ENCODE measurements at places on chromosomes 5 and 9.

GRCh38 chr5:89457411-89458331, 574.7 kb upstream of the MEF2C start:
- no peak for DNase-seq

- DNase-seq, result no peak
Measured at GRCh38 chr5:85921590-85921989, 696.2 kb upstream of the COX7C start.

DNA sequence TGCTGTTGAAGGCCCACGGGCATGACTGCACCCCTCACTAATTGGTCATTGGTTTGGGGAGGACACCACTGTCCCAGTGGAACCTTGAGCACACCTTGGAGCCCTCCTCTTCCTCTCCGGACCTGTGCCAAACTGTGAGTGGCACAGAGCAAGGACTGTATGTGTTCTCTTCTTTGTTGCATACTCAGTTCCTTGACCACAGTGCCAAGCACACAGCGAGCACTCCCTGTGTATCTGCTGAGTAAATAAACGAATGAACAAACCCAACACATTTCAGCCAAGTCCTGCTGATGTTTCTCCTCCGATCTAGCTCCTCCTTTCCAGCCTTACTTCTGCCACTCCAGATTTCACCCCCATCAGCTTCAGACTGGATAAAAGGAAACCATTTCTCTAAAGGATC, 2.7 kb upstream of the TRIM52 start:
- no peak for DNase-seq

- no peak for DNase-seq
Measured at GRCh38 chr9:38000735-38001134, 68.3 kb downstream of the SHB start.

DNA sequence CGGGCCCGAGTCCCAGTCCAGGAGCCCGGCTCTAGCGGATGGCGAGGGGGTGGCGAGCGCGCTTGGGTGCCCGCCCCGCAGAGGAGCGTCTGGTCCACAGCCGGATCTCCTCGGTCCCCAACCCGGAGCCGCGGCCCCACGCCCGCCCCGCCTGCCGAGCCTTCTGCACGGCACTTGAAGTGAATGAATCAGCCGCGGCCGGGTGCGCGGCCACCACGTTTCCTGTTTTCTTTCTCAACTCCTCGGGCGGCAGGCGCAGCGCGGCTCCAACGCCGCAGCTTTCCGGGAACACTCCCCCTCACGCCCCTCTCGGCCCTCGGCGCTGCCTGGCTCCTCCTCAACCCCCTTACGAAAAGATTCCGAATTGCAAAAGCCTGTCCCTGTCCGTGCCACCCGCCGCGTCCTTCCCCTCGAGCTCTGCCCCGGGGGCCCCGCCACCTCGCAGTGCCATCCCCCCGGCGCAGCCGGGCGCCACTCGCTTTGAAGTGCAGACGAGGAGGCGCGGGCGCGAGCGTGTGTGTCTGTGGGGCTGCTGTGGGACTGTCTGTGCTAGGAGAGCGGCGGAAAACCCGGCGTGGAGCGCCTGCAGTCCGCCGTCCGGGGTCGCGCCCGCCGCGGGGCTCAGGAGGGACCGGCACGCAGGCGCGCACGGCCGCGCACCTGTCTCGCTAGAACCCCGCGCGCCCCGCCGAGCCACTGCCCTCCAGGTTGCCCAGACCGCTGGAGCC, 456.6 kb downstream of the RAB3C start:
- peak; percentile 15 for DNase-seq

- no peak for DNase-seq
Measured at GRCh38 chr5:17882760-17883488, 248.7 kb downstream of the TAF11L14 start.

DNA sequence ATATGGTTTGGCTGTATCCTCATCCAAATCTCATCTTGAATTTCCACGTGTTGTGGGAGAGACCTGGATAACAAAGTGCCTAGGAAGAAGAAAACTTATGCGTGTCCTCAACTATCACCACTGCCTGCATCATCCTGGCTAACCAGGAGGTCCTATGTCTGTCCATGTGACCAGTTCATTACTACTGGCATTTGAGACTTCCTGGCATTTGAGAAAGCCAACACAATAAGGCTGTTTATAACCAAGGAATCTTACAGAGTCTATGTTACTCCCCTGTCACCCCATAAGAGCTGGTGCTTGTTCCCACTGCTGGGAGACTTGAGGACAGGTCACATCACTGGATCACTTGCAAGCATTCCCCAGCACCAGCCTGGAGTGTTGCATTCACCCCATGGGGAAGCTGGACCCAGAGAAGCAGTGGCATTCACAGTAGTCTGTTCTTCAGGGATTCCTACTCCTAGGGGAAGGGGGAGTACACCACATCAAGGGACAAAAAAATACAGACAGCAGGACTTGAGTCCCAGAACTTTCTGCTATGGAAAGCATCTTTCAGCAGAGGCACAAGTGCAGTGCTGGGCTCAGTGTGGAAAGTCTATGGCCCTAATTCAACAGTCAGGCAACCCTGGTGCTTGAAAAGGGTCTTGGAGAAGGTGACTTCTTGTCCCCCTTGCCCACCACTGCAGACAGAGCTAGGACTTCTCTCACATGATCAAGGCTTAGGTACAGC, 717.1 kb downstream of the SEMA5A start:
- no peak for DNase-seq

DNA sequence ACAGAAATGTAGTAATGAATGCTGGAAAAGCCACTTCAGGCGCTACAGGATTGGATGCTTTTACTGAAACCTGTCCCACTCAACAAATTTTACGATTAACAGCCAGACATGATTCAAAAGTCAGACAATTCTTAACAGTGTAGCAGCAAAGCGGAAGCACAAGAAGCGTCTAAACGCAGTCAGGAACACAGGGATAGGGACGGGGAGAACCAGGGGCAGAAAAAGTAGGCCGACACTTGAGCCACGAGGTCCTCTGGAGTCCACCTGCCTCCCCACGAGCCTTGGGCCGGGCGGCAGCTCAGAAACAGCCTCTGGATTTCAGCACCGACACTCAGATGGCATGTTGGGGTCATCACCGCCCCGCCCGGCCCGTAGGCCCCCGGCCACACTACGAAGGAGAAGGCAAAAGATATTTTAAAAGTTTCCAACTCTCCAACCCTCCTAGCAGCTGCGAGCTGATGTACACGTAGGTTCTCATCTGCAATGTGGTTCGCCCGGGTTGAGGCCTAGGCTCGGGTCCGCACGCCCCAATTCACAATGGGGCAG, 615 bp downstream of the RACK1 start:
- DNase-seq, result no peak

DNA sequence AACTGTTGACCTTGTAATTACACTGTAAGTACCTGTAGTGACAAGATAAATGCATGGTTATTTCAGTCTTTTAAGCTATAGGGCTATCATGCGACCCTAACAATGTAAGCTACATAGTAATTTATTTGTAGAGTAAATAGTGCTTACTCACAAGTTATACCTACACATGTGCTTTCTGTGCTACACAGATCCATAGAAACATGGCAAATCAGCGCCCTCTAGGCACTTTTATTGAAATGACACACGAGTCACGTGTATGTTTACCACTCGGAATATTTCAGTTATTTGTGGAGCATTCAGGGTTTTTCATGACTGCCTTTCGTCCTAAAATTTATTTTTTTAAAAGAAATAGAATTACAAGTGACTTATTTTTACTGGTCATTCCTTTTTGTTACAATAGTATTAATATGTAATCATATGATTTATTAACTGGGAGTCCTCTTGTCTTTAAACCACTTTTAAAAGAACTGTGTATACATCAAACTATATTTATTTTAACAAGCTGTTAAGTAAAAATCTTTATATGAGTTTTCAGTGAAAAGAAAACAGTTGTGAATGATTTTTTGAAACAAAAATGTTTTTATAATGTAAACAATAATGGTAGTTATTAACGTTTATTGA, 1242.3 kb upstream of the WWC1 start:
- DNase-seq, result no peak

- no peak for DNase-seq
Measured at GRCh38 chr5:55154873-55155272, 5.1 kb upstream of the GPX8 start.

DNA sequence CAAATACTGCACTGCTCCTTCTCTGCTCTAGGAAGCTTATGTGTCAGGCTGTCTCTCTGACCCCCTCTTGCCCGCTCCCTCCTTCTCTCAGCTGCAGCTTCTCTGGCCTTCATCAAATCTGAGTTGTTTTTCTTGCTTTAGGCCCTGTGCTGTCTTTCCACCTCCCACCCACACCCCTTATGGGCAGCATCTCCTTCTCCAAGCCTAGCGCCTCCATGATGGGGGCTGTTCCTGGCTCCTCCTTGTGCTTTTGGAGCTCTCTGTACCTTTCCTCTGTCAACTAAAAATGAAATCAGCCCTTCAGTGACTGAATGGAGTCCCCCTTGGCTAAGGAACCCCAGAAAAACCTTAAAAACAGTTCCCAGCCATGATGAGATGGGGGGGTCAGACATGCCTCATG, 6.6 kb upstream of the CFAP157 start:
- no peak for DNase-seq

- DNase-seq, result no peak
Measured at GRCh38 chr5:172535108-172535445, 80.8 kb upstream of the SH3PXD2B start.
